ENCODE measurements at places on chromosomes 7 and 10. TPM values are rescaled to one million over a fixed set of nuclear protein-coding genes. Genes with fewer than 3 reads are reported as not detected.

CPXM2 gene
- total RNA-seq = not detected

ADAM8 gene
- total RNA-seq = 5.4 TPM

DGKI gene
- 19.4 TPM for total RNA-seq

TCAF1 gene
- total RNA-seq = 268 TPM

GIMAP2 gene
- not detected for total RNA-seq

TACC2 gene
- 499 TPM for total RNA-seq

DNA sequence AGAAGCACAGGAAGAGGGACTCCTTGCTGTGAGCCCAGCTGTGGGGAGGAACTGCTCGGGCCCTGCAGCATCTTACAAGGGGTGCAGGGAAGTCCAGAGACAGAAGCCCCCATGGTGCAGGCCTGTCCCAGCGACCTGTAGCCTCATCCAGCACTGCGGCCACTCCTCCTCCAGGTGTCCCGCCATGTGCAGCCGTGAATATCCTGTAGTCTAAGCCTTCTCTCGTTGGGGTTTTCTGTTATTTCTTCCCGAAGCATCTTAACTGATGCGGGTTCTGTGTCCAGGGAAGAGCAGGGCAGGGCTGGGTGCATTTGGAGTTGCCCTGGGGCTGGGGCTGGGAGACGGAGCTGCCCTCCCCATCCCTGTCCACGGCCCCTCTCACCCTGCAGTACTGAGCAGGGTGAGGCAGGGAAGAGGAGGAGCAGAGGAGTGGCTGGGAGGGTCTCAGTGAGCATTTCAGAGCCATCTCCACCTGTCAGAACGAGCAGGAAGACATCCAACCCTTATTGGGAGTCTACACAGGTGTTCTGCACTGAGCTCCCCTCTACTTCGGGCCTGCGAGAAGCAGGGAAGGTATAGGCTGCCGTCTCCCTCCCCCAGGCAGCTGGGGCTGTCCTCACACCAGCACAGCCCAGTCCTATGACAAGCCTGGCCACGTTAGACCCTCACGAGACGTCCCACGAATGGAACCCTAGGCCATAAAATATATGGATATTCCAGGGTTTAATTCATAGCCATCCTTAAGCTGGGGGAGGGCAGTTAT, 494.5 kb downstream of the DNAJB6 start:
- DNase-seq = no peak

DNA sequence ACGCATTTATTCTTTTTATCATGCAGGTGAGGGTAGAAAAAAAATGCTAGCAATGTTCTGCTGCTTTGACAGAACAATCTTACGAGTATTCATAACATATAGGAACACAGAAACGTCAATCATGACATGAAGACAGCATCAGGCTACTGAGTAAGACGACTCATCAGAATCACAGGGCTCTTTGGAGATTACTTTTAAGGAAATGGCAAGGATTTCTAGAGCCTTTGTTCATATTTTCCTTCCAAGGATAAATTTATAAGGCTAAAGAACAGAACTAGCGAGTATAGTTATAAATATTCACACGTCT, 39.8 kb upstream of the DNAJC1 start:
- DNase-seq = no peak

Measured in glutamatergic neuron (in vitro differentiated cells).